Hepatocyte (in vitro differentiated cells): ENCODE measurements at places on chromosomes 11 and 22.

DNA sequence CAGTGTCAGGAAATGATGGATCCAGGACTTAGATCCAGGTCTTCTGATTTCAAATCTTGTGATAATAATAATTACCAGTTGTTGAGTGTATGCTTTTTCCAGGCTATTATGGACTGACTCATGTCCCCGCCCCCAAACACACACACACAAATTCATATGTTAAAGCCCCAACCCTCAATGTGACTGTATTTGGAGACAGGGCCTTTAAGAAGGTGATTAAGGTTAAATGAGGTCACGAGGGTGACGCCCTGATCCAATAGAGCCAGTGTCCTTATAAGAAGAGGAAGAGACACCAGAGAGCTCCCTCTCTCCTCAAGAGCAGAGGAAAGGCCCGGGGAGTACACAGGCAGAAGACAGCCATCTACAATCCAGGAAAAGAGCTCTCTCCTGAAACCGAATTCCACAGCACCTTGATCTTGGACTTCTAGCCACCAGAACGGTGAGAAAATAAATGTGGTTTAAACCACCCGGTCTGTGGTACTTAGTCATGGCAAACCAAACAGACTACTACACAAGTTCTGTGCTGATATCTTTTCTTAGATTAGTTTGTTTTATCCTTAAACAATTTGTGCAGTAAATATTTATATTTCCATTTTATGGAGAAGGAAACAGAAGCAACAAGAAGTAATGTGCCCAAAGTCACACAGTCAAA, 8.2 kb downstream of the TMPRSS5 start:
- no peak for DNase-seq

GRCh38 chr22:35197886-35198285, 59.4 kb upstream of the HMGXB4 start:
- no peak for DNase-seq

DNA sequence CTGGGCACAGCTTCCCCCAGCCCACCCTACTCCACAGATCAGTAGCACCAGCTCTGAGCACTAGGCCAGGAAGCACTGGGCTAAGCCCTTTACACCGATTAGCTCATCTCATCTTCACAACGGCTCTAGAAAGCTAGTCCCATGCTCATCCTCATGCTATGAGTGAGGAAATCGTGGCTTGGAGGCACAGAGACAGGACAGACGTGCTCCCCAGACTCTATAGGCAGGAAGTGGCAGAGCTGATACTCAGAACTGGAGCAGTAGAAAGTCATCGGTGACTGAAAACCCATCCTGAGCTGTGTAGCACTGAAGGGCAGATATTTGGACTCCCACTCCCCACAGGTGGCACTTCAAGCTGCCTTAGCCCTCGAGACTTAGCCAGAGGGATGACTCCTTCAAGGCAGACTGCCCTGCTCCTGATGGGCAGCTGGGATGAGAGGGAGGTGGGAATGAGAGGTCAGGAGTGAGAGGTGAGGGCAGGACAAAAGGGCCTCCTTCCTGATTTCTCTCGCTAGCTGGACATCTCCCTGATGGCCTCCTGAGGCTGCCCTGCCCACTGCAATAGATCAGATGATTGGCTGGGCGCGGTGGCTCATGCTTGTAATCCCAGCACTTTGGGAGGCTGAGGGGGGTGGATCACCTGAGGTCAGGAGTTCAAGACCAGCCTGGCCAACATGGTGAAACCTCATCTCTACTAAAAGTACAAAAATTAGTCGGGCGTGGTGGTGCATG, 9.7 kb downstream of the CD5 start:
- no peak for DNase-seq

DNA sequence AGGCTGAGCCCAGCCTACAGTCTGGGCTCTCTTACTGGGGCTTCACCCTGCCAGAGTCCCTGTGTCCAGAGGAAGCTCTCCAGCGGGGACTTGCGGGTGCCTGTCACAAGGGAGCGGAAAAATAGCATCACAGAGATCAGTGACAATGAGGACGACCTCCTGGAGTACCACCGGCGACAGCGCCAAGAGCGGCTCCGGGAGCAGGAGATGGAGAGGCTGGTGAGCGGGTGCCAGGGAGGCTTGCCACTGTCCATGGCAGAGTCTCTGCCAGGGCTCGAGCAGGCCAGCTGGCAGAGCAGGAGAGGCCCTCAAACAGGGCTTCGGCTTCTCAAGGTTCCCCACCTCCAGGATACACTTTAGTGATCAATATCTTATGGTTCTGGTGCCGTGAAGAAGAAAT, 21.0 kb downstream of the PHLDB1 start:
- DNase-seq = no peak

DNA sequence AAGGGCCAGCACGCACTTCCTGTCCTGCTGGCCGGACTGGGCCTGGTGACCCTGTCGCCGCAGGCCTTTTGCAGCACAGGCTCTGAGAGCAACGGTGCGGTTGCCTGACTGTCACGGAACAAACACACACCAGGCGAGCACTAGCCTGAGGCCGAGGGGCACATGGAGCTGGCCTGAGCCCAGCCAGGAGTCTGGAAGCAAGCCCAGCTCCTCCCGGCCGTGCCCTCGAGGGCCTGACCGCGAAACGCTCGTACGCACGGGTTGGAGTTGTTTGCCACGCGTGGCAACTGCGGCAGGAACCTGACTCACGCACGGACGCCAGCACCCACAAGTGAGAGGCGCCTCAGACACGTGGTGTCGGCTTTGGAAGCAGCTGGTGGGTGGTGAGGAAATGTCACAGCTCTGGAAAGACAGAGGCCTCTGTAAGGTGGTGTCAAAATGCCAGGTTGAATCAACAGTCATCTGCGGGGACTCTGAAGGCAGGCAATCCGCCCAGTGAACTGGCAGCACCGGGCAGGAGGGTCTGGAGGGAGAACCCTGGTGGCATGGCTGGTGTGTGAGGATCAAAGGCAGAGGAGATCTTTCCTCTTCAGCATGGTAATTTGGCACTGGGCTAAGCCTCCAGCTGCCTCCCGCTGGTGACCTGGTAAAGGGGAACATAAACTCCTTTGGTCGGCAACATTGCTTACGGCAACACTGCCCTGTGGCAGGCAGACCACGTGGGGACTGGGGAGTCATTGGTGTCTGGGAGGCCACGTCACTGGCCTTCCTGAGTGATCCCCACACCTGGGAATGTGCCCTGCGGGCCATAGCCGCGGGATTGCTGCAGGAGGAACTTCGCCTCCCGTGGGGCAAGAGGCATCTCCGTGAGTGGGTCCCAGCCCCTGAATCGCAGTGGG, 15.3 kb upstream of the IL17REL start:
- peak; percentile 4 for DNase-seq

DNA sequence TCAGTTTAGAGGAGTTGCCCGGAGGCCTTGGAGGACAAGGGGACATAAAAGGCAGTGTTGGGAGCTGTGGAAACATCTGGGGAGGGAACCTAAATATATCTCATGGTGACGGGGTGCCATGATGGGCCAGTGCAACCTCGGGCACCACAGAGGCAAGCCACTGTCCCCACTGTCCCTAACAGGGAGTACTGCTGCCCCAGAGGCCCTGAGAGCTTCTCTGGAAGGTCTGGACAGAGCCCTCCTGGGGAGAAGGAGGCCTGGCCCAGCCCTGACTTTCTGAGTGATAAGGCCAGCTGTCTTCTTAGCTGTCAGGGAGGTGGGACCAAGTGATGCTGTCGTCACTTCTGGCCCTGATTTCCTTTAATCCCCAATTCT, 5.5 kb upstream of the P2RY6 start:
- DNase-seq = no peak

- no peak for DNase-seq
Measured at GRCh38 chr22:19367763-19368367, 63.7 kb downstream of the HIRA start.

DNA sequence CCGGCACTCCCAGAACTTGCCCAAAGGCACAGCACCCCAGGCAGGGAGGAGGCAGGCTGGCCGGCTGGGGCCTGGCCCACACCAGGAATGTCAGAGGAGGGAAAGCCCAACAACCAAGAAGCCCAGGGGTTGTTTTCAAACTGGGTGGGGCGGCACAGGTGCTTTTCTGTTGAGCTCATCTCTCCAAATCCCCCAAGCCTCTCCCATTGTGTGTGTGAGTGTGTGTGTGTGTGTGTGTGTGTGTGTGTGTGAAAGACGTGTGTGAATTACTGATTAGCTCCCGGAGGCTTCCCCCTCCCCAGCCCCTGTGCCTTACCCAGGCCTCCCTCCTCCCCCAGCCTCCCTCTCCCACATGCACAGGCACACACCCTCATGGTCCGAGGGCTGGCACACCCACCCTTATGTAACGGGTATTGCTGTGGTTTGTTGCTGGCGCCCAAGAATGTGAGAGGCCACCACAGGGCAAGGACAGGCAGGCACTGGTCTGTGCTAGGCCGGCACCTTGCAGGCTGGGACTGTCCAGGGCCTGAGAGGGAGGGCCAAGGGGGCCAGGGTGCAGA, 15.9 kb downstream of the TRIM29 start:
- DNase-seq = peak; percentile 54

- DNase-seq = no peak
Measured at GRCh38 chr11:117579161-117579560, 217.9 kb downstream of the DSCAML1 start.

DNA sequence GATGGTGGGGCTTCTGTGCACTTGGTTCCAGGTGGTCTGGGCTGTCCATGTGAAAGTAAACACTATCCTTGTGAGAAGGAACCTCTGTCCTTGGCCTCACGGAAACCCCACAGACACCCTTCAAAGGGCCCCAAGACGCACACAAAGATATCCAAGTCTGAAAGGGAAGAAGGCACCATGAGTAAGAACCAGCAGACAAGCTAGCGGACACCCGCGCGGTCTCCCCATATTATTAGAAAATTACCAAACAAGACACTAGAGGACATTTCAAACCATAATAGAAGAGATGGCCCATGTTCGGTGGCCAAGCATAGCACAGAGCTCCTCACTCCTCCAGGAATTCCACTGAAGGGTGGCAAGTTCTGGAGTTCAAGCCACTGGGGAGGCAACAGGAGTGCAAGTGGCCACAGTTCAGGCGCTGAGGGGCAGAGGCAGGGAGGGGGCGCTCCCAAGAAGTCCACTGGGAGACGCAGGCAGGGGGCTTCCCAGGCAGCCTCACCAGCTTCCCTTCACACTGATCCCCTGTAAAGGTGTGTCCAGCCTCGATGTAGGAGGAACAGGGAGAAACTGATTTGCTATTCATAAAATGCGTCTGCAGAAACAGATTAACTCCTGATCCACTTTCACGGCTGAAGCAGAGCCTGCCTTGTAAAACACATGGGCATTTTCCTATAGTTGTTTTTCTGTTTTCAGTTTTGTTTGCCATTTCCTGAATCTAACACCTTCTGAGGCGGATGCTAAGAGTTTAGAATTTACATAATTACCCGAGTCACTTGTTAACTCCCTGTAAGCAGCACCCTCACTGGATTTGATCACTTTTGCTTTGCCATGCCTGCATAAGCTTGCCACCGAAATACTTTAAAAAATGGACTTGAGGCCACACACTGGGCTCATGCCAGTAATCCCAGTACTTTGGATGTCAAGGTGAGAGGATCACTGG, 9.1 kb upstream of the PPARA start:
- no peak for DNase-seq

DNA sequence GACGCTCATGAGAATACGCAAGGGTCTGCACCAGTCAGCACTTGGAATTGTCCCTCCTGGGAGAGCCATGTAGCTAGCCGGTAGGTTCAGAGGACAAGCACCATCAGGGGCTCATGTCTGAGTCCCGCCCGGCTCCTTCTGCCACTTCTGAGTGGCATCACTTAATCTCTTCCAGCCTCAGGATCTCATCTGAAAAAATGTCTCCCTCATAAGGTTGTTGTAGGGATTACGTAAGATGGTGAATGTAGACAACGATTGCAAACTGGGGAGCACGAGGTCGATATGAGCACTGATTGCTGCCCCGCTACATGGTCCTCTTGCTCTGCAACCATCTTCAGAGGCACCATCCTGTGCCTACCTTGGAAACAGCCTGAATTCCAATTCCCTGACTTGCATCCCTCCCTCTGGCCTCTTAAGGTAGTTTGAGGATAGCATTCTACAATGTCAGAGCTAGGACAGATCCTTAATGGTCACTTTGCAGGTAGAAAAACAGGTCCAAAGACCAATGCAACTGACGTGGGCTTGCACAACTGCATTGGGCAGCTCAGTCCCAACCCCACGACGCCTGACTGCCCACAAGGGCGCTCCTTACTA, 115.8 kb upstream of the TMEM45B start:
- DNase-seq = no peak

GRCh38 chr11:96324912-96325311, 18.1 kb downstream of the MAML2 start:
- no peak for DNase-seq

DNA sequence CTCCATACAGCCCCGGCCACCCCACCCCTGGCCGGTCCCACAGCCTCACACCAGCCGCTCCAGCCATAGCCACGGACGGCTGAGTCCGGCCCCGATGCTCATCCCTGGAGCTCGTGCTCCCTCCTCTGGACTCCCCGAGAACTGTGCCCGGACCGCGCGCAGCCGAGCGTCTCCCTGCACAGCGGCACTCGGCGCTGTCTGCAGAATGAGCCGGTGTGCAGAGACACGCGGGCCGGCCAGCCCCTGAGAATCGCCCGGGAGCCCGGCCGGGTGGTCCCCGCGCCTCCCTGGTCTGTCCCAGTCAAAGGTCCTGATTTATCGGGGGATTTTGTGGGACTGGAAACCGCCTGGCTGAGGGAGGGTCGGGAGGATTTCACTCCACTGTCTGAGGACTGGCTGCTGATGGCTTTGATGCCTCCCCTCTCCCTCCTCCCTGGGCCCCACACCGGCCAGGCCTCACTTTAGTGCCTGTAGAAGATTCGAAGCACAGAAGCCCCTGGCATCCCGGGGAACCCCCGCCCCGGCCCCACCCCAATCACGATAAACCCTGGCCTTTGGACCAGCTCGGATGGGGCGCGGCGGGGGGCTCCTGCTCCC, 102.7 kb downstream of the BRD1 start:
- DNase-seq = peak; percentile 74

GRCh38 chr11:2205981-2206690, 34.5 kb upstream of the TH start:
- DNase-seq = no peak

GRCh38 chr11:2097356-2097997, 41.7 kb downstream of the IGF2 start:
- DNase-seq = peak; percentile 79

DNA sequence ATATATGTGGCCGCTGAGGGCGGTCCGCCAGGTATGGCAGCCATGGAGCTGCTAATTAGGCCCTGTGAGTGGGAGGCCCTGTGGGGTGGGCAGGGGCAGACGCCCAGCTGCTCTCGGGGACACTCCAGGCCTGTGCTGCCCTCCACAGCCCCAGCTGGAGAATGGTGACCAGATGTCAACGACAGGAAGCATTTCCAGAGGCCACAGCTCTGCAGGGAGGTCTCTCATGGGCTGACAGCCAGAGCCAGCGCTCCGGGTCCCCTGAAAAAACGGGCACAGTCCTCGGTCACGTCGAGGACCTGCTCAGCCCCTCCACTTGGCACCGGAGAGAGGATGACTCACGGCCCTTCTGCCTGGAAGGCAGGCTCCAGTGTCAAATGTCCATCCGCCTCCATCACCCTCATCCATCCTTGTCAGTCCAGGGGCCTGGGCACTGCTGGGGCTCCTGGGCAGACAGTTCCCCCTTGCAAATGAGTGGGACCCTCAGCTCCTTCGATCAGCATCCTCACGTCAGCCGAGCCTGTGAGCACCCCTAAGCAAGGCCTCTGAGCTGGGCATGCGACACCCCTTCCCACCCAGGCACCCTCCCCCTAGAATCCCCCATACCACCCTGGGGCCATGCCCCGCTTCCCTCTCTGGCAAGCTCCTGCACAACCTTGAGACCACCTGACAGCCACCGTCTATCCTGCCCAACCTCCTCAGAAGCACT, 1.9 kb downstream of the BID start:
- no peak for DNase-seq
